ENCODE measurements at places on chromosomes 12 and 14. TPM values are rescaled to one million over a fixed set of nuclear protein-coding genes. Genes with fewer than 3 reads are reported as not detected.

The TAS2R13 gene
- 4.2 TPM for total RNA-seq

The LPAR5 gene
- 1.0 TPM for total RNA-seq

The MYF5 gene
- total RNA-seq, result 28.2 TPM

The RILPL2 gene
- total RNA-seq, result 1.0 TPM

The RTN1 gene
- total RNA-seq, result 2.6 TPM

The PLCZ1 gene
- total RNA-seq, result not detected

The KRT78 gene
- not detected for total RNA-seq

The OR4M1 gene
- total RNA-seq, result not detected

The TMEM30B gene
- total RNA-seq, result 1.6 TPM

The CD69 gene
- 8.4 TPM for total RNA-seq
